ENCODE measurements at places on chromosomes 11 and 22. TPM values are rescaled to one million over a fixed set of nuclear protein-coding genes. Genes with fewer than 3 reads are reported as not detected.

- DNase-seq: peak; percentile 59
Measured at GRCh38 chr11:126607374-126607773, 251.9 kb downstream of the ST3GAL4 start.

The WNT11 gene
- total RNA-seq: 0.16 TPM

DNA sequence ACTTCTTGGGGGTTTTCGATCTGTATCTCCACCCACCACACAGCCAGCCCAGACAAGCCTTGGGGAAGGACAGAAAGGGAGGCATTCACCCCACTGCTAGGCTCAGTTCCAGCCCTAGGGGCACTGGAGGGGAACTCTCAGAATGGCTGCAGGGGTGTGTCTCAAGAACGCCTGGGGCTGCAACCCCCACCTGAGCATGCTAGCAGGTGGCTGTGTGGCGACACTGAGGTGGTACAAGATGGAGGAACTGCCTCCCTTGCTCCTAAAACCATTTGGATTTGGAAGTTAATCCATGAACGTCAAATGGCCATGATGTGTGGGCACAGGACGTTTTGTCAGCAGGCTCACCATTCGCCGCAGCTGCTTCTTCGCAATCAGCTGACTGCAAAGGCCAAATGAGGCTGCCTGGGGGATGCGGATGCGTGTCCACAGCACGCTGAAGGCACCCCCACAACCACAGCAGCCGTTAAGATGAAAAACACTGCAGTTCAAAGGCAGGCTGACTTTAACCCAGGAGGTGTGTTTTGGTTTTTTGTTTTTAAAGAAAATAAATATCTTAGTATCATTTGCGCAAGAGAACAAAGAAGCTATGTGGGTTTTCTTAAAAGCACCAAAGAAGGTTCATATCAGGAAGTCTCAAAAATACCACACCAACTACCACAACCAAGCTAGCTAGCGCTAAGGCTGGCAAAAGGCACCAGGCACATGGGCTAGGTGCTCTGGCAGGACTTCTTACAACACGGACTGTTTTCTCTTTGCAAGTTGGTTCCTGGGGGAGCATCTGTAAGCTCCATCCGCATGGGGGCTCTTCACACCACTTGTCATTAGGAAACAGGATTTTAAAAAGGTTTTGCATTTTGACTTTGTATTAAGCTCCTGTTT is 22.2 kb upstream of the NAP1L4 start:
- no peak for DNase-seq

DNA sequence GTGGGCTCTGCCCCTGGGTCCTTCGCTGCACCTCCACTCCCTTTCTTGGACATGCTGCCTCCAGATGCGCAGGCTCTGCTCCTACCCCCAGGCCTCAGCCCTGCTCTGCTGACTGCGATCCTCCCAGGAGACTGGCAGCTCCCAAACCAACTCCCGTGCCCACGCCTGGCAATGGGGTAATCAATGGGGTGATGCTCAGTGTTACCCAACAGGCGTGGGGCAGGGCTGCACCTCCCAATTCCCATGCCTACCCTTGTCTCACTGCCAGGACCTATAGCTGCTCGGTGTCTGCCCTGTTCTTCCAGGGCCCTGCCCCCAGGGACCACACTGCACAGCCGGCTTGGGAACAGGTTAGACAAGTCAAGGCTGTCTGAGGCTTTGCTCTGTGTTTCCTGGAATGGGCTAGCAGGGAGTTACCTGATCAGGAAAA is at the start of gene ALDH3B2:
Gene ALDH3B2 (minus strand): TSS at position 182 of the 430 bp plus-strand sequence. CDS start 7,688 bp downstream, outside the sequence.
- no peak for DNase-seq

- no peak for DNase-seq
Measured at GRCh38 chr11:13278609-13279486, 1.3 kb downstream of the BMAL1 start.

The NXPE1 gene
- not detected for total RNA-seq

The TOLLIP gene
- total RNA-seq: 38.0 TPM

The C1QTNF5 gene
- 2.1 TPM for total RNA-seq

The MIOX gene
- 0.35 TPM for total RNA-seq

The SEPTIN5 gene
- total RNA-seq: 30.2 TPM

The ALX4 gene
- total RNA-seq: 0.05 TPM

GRCh38 chr11:72239849-72240460 is 4.0 kb downstream of the PHOX2A start:
- DNase-seq: no peak

- no peak for DNase-seq
Measured at GRCh38 chr22:48807155-48807554, 1020.5 kb downstream of the BRD1 start.

DNA sequence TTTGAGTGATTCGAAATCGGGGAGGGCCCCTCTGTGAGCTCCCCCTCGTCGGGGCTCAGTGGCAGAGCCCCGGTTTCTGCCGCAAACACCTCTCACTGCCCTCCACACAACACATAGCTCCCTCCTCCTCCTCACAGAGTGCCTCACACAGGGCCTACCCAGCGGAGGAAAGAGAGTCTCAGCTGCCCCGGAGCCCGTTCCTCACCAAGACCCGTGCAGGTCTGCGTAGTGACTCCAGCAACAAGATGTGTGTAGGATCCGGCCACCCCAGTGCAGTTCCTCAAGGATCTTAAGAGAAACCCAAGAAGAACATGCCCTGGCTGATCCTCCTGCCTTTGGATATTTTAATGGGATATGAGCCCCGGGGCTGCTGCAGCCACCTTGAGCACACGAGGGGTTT is 238.4 kb downstream of the BRD1 start:
- no peak for DNase-seq

The UFD1 gene
- total RNA-seq: 69.4 TPM

DNA sequence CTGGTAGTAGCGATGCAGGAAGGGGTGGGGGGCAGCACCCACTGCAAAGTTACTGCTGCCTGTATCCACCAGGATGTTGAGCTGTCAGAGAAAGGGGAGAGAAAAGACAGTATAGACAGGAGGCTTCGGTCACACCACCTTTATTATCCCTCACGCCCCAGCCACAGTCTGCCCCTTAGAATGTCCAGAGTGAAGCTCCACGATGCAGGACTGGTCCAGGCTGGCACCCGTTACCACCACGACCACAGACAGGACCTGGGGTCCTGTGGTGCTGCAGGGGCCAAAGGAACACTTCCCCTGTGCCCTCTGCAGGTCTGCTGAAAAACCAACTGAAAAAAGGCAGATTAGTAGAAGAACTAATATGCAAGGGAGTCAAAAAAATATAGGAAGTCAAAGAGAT is 5.7 kb downstream of the BACE1-AS start:
- no peak for DNase-seq

GRCh38 chr11:12810568-12810894 is 136.3 kb downstream of the TEAD1 start:
- DNase-seq: no peak

The SCGB1D2 gene
- total RNA-seq: not detected

DNA sequence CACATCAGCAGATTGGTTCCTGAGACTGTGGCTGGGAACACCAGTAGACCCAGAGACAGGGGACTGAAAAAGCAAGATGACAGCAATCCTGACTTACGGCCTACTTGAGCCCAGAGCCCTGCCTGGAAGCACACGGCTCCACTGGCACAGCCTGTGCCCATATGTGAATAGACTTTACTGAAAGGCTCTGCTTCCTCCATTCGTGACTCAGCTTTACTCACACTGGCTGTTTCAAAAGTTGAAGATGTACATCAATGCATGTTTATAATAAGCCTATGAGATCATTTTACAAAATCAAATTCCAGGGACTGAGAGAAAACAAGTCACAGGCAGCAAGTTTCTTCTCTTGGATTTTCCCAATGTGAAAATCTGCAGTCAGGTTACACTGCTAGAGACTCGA is 134.6 kb upstream of the TEAD1 start:
- DNase-seq: no peak

- DNase-seq: no peak
Measured at GRCh38 chr11:9438611-9439010, 22.2 kb upstream of the ZNF143 start.

GRCh38 chr22:21714786-21715185 is 20.8 kb downstream of the YPEL1 start:
- DNase-seq: no peak

The B4GALNT4 gene
- 179 TPM for total RNA-seq

- DNase-seq: no peak
Measured at GRCh38 chr22:44995105-44995514, 14.7 kb downstream of the PHF21B start.

The HRAS gene
- total RNA-seq: 93.5 TPM

DNA sequence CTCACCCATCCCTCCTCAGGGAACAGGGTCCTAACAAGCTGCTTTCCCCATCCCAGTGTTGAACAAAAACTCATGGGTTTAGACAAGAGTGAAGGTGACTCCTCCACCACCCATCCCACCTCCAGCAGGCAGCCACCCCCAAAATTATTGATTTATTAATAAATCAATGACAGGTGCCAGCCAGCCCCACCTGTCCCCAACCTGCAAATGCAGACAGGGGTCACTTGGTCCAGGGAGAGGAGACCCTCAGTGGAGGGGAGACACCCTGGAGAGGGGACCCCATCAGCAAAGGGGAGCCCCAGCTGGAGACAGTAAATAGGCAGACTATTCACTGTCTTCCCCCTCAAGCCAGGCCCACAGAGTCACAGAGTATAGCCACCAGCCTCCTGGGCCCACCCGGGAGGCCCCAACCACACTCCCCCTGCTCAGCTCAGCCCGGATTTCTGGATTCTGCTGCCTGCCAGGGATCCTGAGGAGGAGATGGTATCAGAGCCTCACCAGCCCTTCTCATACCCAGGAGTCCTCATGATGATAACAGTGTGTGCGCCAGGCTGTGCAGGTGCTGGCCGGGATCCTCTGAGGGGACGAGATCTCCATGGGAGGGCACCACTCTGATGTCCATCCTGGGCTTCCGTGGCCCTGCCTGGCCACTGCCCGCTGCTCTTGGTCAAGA is 8.8 kb upstream of the CD81 start:
- no peak for DNase-seq

DNA sequence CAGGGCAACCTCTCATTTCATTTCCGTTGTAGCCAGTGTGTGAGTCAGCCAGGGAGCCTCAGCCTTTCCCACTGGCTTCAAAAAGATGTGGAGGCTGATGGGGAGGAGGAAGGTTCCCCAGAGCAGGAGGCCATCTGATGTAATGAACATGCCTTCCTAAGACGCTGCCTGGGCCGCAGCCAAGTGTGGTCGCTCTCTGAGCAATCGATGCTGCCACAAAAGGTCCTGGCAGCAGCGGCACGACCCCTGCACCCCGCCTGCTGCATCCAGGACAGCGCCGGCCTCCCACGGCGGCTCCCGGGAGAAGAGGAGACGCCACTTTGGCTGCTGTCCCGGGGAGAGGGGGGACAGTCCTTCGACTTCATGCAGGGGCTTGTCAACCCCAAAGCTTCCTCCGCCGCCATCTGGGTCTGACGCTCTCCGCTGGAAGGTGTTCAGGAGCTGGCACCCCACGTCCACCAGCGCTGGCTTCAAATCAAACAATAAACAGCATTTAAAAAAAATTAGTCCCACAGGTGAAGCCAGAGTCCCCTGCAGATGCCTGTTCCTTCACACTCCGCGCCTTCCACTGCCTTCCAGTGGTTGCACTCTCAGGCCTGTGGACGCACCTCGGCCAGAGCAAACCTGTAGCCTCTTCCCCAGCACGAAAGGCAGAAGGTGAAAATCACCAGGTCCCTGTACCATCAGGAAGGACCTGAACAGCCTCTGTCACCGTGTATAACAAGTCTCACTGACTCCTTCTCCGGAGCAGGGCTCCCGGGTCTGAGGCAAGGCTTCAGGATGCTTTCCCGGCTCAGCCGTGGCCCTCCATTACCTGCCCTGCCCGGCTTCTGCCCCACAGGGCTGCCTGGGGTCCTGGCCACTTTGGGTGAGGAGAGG is 930.7 kb downstream of the BRD1 start:
- DNase-seq: no peak

The DBX1 gene
- 29.6 TPM for total RNA-seq

The NEU3 gene
- 11.3 TPM for total RNA-seq

The OR52E1 gene
- total RNA-seq: not detected

DNA sequence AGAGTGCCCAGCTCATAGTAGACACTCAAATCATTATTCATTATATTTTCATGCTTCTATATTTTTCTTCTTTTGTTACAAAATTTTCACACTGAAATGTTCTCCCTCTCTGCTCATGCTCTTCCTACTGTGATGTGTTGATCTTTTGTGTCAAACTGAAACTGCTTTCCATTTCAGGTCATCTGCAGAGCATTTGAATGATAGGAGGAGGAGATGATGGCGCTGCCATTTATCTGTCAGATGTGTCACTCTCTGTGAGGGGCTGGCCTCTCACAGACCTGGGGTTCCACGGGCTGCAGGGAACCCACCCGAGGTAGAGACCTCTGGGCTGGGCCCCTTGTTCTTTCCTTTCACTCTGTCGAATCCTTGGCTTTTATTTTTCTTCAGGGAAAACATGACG is 41.1 kb downstream of the OR10A6 start:
- no peak for DNase-seq

- DNase-seq: peak; percentile 40
Measured at GRCh38 chr11:110130642-110131238, 37.5 kb downstream of the ZC3H12C start.

GRCh38 chr11:1597331-1597993 is 632 bp downstream of the KRTAP5-2 start:
- DNase-seq: no peak

DNA sequence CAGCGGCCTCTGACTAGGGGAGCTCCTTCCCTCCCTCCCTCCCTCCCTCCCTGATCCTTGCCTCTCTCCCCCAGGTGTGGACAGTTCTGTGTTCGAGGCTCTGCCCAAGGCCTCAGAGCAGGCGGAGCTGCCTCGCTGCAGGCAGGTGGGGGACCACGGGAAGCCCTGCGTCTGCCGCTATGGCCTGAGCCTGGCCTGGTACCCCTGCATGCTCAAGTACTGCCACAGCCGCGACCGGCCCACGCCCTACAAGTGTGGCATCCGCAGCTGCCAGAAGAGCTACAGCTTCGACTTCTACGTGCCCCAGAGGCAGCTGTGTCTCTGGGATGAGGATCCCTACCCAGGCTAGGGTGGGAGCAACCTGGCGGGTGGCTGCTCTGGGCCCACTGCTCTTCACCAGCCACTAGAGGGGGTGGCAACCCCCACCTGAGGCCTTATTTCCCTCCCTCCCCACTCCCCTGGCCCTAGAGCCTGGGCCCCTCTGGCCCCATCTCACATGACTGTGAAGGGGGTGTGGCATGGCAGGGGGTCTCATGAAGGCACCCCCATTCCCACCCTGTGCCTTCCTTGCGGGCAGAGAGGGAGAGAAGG is 11.1 kb upstream of the POU2F3 start:
- DNase-seq: no peak

DNA sequence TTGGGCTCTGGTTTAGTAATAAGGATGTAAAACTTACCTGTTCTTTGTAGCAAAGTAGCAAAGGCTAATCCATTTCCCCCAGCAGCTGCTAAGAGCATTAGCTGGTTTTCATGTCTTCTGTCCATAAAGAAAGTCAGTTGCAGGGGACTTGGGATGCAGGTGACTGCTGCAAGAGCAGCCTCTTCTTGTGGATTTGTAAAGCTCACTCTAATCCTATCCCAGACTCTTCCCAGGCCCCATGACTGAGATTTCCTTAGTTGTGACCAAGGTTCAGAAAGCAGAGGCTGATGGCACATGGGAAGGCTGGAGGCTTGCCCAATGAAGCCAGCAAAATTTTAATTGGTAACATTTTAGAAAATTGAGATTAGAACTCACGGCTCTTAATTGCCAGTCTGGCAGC is 94.4 kb upstream of the HORMAD2 start:
- no peak for DNase-seq

Measured in neural crest cell (in vitro differentiated cells).